T-helper 9 cell (primary cell): ENCODE measurements at places on chromosomes 2 and 18.

DNA sequence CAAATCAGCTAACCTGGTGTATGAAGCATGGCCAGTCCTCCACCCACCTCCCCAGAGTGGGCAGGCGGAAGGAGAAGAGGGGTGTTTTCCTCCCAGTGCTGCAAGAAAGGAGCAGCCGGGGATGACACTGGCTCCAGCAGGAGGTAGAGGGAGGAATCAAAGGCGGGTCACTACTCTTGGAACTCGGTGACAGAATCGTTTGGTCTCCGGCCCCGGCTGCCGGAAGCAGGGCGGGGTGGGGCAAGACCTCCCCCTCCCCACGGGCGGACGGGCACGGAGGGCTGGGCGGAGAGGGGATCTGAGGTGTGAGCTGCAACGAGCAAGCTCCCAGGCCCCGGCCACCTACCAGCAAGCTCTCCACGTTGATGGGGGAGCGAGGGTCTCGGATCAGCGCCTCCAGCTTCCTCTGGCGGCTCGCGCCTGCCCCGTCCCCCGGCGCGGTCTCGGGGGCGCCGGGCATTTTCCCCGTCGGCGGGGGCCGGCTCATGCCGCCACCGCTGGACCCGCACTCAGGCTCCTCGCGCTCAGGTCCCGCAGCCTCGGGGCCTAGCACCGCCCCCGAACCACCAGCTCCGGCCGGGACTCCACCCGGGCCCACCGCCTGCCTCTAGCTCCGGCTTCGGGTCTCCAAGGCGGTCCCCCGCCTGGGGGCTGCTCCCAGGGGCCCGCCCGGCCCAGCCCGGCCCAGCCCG lies 640 bp downstream of the ROCK2 start:
- peak; percentile 14 for DNase-seq

DNA sequence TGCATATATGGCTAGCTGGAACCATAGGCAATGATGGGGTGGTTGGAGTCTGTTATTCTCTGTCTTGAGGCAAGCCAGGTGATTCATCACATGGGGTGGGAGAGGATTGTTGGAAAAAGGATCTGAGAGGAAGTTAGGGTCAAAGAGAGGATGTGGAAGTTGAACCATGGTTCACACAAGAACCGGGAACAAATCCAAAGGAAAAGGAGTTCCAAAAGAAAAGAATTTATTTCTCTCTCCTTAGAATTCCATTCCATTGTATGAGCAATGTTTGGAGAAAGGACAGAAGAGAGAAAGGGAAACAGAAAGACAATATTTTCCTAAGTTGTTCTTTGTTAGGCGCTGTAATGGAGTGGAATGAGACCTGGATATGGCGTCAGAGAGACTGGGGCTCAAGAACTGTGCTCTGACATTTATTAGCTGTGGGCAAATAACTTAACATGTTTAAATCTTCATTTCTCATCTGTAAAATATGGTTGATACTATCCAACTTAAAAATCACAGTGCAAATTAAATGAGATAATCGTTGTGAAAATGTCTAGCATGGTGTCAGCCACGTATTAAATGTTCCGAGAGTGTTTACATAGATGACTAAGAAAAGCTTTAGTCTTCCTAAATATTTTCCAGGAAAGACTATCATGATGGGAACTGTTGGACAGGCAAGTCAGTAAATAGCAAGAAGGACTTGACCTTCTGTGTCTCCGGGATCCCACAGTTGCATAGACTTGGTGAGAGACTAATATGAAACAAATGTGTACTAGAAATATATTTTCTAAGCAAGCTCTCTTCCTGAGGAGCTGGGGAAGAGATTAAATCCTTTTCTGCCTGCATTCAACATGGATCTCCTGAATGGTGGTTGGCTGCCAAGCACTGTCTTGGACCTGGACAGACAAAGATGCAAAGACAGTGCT lies 71.4 kb downstream of the TRIB2 start:
- no peak for DNase-seq

DNA sequence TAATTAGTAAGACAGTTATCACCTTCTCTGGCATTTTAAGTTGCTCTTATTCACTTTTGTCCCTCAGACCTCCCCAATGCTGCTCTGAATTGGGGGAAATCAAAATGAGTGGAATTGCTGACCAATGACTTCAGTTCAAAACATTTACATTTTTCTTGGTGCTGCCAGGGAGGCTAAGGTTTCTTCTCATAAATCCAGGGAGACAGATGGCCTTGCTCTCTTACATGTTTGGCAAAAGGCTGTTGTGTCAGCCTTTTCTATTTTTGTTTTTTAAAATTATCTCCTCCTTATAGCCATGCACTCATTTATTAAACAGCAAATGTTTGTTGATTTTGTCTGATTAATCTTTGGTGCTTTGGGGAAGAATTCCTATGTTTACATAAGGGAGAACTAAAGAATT lies 82.0 kb downstream of the GALNT13 start:
- no peak for DNase-seq

- DNase-seq, result no peak
Observed at GRCh38 chr18:31274931-31275330, 43.0 kb upstream of the DSG1 start.

DNA sequence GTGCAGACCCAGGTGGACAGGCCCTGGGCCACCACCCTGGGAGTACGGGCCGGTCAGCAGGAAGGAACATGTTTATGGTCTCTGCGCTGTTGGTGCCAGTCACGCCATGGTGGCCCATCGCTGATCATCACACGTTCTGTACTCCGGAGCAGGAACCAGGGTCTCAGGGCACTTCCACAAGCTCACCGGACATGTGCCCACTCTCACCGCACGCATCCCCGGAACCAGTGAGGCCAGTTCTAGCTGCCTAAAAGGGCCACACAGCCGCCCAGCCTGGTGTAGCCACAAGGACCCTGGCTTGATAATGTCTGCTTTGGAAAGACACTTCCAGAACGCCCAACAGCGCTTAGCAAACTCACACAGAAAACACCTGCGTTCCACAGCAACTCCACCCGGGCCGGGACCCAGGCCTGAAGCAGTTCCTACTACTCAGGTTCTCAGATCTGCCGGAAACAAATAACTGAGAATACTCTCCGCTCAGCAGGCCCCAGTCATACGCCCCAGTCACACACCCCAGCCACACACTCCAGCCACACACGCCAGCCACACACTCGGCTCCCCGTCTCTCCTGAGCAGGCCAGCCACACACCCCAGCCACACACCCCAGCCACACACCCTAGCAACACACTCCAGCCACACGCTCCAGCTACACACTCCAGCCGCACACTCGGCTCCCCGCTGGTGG lies 123.3 kb downstream of the HDAC4 start:
- DNase-seq, result no peak

DNA sequence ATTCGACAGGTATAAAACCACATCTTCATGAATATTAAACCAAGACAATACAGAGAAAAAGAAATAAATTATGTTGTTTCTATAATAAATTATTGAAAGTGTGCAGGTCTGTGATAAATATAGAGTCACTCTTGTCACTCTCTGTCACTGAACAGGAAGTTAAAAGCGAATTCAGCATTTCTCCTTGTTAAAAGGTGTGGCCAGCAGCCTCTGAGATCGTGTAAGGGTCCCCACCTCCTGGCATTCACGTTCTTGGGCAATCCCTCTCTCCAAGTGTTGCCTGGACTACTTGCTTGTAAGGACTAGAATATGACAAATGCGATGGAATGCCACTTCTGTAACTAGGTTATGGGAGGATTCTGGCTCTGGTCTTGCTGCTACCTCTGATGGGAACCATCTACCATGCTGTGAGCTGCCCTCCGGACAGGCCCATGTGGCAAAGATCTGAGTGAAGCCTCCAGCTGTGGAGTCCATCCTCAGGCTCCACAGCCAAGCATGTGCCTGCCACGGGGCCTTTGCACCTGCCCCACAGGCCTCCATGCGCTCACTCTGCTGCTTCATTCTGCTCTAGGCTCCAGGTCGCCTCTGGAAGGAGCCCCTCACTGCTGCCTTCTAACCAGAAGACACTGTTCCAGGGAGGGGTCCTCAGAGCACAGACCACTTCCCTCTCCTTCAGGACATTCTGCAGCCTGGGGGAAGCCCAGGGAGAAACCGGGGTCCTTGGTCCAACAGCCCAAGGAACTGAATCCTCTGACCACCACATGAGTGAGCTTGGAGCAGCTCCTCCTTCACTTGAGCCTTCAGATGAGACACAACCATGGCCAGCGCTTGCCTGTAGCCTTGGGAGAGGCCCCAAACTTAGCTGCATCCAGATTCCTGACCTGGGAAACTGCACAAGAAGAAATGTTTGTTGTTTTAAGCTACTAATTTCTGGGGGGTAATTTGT lies 202.9 kb upstream of the HDAC4 start:
- DNase-seq, result no peak

GRCh38 chr2:173989884-173990215 lies 24.7 kb upstream of the SP3 start:
- no peak for DNase-seq

DNA sequence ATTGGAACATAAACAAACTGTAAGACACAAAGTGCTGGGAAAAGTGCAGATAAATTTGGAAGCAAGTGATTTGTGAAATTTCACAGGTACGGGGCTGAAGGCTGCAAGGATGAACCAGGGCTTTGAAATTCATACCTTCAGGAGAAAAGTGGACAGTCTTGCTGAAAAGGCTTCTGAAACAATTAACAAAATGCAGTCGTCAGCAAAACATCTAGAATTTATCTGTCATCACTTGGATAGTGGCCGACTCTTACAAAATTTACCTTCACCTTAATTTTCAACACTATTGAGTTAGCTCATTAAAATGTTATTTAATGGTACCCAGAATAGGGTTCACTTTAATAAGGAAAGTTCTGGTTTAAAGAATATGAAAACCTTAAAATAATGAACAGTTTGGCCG lies 138.3 kb downstream of the SNTG2 start:
- no peak for DNase-seq

DNA sequence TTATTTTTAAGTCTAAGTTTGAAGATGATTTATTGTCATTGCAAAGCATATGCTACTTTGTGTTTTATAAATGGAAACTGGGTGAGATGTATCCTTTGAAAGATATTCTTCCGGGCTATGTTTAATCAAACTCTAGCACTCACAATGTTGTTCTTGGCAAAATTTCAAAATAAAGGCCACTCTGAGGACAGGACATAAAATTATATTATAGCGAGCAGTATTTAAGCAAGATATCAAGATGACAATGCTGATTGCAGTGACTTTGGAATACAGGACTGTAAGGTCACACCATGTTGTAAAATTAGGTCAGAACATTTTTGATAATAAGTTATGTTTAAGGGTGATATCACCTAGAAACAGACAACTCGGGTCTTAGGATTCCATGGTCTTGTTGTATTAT lies 14.2 kb downstream of the RPRM start:
- DNase-seq, result no peak

DNA sequence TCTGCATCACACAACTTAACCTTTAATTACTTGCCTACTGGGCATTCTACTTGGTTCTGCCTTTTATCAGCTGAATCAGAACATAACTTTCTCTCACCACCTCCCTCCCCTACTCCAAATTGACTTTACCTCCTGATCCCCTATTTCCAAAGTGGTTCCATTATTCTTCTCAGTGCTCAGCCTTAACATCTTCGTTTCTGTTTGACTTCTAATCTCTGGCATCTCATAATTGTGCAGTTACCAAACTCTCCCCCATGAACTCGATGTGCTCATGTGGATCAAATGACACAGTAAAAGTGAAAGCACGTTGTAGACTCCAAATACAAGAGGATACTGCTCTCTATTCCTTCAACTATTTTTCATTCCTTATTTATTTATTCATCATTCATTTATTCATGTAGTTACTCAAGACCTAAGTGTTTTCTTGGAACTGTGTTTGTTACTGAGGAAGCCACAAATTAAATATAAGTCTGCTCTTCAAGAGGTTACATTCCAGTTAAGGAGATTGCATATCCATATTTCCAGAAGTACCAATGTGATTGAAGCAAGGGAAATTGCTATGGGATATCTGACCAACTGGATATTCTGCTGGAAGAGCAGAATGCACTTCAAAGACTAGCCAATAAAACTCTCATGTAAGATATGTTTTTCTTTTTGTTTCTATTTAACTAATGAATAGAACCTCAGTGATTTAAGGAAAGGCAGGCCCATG lies 158.8 kb downstream of the TMEFF2 start:
- DNase-seq, result no peak

DNA sequence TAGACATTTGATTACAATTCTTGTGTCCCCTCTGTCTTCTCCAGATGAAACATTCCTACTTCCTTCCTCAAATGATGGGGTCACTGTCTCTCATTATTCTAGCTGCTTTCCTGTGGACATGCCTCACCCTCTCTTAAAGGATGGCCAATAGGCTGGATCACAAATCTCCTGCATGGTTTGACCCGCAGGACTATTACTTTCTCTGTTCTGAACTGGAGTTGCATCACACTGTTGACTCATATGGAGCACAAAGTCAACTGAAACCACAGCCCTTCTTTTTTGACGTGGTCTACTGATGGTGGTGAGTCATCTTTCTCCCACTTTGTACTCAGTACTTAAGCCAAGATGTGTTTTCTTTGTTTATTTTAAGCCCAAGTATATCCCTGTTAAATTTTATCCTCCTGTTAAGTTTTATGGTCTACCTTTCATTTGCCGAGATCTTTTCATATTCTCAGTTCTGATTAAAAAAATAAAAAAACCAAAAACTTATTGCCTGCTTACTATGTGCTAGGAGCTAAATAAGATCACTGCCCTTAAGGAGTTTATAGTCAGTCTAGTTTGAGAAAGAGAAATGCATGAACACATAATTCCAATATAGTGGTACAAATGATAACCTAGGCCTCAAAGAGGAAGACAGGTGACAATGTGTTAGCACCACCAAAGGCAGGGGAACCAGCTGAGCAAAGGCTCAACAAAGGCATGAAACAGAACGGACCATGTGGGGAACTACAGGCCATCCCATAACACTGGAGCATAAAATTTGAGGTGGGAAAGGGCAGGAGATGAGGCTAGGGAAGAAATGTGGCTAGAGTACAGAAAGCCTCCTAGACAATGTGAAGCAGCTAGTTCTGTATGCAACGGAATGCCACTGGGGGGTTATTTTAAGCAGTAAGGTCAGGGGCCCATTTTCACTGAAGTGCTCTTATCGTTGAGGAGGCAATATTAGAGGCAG lies 67.6 kb upstream of the ZFP36L2 start:
- no peak for DNase-seq

GRCh38 chr2:145256551-145256950 lies 736.6 kb upstream of the ZEB2 start:
- no peak for DNase-seq

DNA sequence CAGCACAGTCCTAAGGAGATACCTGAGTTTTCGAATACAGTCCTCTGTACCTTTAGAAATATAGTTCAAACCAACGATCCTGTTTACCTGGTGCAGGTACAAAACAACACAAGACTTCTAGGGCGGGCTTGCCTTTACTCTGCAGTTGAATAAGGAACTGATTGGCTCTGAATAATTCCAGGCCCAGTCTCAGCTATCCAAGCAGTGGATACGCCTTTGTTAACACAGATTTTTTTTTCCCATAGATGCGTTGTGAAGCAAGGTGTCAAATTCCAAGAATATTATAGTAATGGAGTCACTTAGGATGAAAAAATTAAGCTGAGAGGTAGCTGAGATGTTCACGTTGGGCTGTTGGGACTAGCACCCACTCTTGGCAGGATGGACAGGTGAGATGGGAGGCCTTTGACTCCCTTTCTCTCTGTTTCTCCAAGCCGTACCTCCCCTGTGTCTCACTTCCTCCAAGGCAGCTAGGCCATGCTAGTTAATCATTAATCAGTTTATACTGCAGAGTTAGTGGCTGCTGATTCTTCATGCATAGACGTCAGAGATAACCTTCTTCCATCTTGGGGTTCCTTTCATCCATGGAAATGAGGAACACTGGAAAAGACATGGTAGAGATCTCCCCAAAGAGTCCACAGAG lies 380.8 kb upstream of the ACVR2A start:
- DNase-seq, result no peak
